ELR (cell line): ENCODE measurements at places on chromosomes 7 and 10.

DNA sequence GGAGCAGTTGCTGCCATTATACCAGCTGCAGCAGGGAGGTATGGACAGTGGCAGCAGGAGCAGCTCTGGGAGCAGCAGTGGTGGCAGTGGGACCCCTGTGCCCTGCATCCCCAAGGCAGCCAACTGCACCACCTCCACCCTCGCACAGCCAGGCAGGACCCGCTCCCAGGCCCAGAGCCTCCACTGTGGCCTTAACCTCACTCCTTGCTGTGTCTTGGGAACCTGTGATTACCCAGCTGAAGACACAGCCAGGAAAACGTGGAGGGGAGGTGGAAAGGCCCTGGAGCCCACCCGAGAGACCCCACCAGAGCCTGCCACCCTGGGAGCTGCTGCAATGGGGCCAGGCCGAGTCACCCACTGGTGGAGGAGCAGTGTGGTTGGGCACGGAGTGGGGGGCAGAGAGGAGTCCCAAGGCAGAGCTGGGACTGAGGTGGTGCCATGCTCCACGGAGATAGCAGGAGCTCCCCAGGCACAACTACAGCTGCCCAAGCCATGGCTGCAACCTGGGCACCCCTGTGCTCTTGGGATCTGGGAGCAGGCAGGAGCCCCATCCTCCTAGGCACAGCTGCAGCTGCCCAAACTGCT, 20.4 kb downstream of the LRRC72 start:
- DNase-seq = no peak

GRCh38 chr7:49346195-49346899, 422.0 kb downstream of the CDC14C start:
- DNase-seq = no peak

DNA sequence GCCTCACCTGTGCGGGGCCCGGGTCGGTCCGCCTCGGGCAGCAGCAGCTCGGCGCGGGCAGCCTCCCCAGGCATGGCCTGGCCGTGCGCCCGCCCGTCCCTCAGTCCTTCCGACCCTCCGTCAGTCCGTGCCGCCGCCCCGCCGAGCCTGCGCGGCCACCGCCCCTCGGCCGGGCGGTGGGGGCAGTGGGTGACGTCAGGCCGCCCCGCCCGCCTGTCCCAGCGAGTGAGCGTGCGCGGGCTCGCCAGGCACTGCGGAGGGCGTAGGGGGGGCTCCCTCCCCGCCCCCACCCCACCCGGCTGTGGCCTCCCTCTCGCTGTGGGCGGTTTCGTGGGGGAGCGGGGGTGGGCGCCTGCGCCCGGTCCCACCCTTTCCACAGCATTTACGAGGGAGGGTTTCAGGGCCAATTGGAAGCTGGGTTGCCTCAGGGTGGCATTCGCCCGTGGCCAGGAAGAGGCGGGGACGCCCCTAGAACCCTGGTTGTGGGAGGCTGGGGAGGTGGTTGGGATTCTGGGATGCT, at the start of gene NACAD:
Gene NACAD (minus strand): TSS at position 149 of the 520 bp plus-strand sequence. CDS start 75 bp downstream, at position 74.
- DNase-seq = peak; percentile 50

DNA sequence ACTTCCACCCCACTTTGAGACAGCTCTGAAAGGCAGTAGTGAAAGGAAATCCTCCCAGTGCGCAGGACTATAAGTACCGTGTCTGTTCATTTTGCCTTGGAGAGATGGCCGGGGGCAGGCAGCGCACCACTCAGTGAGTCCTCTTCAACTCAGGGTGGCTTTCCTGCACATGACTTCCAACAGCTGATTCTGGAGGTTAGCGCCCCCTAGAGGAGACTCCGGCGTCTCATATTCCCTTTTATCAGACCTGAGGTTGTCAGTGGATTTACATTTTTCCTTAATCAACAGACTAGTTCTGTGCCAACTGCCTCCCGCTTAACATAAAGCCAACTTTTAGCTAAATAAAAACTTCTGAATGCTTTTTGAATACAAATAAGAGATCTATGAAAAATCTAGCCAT, 101.0 kb downstream of the HERPUD2 start:
- DNase-seq = peak; percentile 26

DNA sequence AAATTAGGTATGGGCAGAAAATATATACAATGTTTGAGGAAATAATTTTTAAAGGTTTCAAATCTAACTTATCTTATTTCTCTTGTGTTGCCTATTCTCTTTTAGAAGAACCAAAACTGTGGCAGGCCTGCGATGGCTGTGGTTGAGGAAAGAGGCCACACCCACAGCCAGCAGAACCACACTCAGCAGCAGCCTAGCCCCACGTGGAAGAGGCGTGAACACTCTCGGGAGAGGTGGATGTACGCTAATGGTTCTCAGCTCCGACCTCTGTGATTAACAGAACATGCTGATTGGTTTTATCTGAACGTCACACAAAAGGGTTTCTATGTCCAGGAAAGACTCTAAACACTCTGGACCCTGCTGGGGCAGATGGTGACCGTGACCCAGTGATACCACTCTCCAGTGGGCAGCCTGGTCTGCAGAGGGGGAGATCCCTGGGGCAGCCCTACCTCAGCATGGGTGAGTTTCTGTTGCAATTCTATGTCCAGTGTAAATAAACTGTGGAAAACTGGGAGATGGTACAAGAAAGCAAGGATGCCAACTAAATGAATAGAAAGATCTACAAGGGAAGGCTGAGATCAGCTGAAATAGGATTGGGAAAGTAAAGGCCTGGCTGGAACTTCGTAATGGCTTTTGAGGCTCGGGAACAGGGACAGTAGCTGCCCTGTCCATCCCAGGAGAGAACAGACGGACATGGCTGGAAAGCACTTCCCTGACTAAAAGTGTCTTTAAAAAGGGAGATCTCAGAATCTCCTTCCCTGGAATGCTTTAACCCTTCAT, 26.6 kb downstream of the DIP2C start:
- no peak for DNase-seq

DNA sequence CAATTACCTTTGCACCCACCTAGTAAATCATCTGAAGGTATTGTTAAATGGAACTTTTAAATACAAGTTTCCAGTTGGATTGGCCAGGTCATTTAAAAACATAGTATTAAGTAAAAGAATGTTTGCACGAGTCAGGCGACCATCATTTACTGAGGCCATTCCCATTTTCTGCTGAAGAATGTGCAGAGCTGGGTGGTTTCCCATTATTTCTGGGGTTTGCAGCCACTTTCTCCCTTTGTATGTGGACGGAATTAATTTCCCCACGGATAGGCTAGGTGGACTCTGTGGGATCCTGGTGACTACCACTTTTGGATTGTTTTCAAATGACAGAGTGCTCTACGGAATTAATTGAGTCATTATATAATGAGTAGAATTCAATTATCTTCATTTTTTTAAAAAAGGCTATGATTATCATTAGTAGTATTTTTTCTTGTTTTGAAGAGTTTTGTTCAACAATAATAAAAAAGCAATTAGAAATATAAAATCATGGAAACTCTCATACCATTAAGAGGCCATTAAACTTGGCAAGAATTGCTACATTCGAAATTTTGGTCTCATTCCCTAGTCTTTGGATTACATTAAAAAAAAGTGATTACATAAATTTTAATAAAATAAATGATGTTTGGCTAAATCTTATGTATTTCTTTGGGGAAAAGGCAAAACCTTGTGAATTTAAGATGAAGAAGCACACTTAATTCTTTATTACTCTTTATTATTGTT, 120.4 kb upstream of the FZD8 start:
- DNase-seq = no peak

DNA sequence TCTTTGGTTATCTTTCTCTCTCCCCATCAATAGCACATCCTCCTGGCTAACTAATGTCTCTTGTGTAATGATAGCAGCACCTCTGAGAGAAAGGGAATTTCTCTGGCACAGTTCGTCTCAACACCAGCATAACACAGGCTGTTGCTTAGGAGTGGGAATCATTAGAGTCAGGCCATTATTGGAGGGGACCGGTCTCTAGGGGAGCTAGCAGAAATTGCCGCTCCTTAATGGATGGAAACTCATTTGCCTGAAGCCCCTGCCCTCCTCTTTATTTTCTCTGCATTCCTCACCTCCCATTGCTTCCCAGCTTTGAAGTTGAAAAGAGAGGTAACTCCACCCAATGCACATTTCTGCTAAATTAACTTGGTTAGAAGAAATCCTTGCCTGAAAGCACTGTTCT, 11.9 kb downstream of the LRRC4 start:
- no peak for DNase-seq

GRCh38 chr10:123548770-123549169, 117.4 kb upstream of the GPR26 start:
- no peak for DNase-seq

DNA sequence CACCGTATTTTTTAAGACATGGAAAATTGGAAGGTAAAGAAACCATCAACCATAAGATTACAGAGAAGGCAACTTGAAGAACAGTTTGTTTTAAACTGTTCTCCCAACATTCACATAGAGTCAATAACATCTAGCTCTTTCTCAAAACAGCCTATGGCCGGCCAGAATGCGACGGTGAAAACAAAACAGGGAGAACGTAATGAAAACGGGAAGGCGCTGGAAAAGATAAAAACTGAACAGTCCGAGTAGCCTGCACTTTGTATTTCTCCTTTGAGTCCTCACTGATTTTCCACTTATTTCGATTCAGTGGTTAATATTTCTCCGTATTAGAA, 637 bp downstream of the MICU1 start:
- DNase-seq = no peak

- no peak for DNase-seq
Observed at GRCh38 chr10:121633056-121633455, 34.8 kb upstream of the FGFR2 start.

GRCh38 chr7:52498366-52498765, 537.1 kb upstream of the POM121L12 start:
- DNase-seq = no peak

DNA sequence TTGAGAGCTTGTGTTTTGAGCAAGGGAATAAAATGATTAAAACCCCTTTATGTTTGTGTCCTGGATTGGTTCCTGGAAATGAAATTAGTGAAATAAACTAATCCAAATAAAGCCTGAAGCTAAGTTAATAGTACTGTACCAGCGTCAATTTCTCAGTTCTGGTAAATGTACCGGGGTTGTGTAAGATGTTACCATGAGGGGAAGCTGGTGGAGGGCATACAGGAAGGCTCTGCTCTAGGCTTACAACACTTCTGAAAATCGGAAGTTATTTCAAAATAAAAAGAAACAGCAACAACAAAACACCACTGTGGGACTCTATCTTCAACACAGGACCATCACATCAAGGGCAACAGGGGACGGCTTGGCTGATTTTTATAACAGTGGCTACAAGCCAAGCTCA, 257.0 kb downstream of the CREB5 start:
- DNase-seq = no peak

DNA sequence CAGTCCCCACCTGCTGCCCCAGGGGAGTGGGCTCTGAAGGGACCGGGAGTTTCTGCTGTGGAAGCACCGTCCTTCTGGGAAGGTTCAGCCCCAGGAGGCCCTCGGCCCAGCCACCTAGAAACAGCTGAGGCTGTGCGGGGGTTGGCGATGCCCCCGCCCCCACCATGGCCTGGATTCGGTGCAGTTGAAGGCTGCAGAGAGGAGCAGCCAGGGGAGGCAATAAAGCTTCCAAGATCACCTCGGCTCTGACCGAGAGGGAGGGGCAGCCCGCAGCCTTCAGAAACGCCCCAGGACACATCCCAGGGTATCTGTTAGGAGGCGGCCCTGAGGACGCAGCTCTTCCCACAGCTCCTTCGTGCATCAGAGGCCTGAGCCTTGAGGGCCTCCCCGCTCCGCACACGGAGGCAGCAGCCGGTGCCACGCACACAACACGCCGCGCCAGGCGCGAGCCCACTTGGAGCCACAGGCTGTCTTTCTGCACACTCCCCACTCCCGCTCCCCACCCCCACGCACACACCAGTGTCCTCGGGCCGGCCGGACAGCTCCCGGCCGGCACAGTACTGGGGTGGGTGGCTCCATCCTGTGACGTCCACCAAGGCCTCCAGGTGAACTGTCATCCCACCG, 1.6 kb downstream of the KNDC1 start:
- no peak for DNase-seq

GRCh38 chr10:10872035-10872673, 145.5 kb upstream of the CELF2 start:
- DNase-seq = peak; percentile 35

DNA sequence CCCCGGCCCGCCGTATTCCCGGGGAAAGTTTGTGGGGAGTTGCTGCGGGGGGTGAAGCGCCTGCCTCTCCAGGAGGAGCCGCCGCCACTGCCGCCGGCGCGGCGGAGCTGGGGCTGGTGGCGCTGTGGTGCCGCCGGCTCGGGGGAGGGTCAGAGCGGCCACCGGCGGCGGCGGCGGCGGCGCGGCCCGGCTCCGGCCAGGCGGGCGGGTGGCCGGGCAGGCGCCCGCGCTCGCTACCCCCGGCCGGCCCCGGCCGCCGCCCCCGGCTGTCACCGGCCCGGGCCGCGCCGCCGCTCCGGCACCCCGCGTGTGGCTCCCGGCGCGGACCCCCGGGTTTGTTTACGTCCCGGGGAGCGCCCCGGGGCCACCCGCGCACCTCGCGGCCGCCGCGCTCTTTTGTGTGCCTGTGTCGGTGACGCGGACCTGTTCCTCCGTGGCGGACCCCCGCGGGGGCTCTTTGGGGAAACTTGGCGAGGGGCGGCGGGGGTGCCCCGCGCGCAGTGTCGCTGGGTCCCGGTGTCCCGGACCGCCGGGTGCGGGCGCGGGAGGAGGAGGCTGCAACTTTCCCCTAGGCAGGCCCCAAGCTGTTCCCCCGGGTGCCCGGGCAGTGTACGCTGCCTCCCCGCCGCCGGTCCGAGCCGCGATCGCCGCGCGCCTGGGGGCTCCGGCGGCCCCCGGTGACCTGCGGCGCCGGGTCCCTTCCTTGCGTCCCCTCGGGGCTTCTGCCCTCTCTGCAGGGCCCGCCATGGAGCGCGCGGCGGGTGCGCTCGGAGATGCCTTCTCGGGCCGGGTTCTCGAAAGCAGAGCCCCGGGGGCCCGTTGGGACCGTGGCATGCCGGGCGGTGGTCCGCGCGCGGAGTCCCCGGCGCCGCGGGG, 593 bp upstream of the CUX1 start:
- peak; percentile 55 for DNase-seq

DNA sequence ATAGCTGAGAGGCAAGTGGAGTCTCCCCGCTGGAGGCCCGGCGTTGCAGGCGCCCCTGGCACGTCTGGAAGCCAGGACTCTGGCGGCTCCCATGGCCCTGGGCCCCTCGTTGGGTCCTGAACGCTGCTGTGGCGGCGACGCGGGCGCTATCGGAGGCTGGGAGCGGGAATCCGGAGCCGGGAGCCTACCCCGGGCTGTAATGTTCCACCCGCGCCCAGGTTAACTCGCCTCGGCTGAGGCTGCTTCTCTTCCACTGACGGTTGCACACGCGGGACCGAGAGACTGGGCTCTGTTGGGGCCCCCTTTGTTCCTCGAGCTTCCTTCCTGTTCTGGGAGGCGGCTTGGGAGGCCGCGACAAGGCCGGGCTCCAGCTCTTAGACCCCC, 1.3 kb upstream of the HOXA5 start:
- DNase-seq = no peak
